ENCODE measurements at places on chromosomes 1 and 21.

DNA sequence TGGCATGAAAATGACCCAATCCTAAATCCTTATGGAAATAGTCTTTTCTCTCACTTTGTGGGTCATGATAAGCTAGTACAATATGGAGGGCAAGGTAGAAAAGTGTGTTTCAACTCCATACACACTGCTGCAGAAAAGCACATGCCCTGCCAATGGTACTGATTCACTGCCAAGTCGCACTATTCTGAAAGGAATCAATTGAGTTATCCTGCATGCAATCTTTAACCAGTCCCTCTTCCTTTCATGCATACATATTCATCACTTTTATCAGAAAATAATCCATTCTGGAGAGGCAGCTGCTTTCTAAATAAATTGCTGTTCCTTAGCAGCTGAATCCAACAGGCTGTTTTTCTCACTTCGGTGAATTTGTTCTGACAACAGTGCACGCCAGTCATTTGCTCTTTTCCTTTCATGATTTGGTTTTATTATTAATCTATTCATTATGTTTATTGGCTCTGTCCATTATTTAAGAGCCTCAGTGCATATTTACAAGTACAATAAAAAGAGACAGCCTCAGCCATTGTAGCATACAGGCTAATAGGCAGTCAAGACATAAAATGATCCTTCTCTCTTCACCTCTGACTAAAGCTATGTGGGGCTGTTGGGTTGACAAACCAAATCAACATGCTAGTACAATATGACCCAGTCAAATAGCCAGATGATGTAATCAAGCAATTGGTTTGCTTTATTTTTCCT is 108.8 kb downstream of the CHD1L start:
- no peak for DNase-seq

- no peak for DNase-seq
These were observed 838 bp upstream of the DISP1 start for GRCh38 chr1:222813866-222814535.

GRCh38 chr1:47680815-47681475 is 243.1 kb downstream of the FOXD2 start:
- DNase-seq, result no peak

DNA sequence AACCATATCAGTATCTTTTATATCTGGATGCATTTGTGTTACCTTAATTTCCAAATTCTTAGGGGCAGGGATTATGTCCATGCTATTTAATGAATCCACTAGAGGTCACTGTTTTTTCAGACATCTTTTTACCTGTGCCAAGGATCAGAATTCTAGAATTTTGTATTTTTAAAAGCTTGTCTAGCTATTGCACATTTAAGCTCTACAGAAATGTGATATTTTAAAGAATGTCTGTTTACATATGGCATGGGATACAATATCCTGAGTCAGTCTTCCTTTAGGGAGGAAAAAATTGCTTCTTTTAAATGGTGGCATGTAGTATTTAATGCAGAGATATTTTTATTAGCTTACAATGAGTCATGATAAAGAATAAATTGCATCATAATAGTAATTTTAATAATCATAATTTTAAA is 11.3 kb downstream of the RPAP2 start:
- no peak for DNase-seq

GRCh38 chr1:218813237-218813636 is 360.4 kb upstream of the LYPLAL1 start:
- DNase-seq, result no peak

- DNase-seq, result no peak
These were observed 105.8 kb downstream of the TBX19 start for GRCh38 chr1:168386492-168386891.

DNA sequence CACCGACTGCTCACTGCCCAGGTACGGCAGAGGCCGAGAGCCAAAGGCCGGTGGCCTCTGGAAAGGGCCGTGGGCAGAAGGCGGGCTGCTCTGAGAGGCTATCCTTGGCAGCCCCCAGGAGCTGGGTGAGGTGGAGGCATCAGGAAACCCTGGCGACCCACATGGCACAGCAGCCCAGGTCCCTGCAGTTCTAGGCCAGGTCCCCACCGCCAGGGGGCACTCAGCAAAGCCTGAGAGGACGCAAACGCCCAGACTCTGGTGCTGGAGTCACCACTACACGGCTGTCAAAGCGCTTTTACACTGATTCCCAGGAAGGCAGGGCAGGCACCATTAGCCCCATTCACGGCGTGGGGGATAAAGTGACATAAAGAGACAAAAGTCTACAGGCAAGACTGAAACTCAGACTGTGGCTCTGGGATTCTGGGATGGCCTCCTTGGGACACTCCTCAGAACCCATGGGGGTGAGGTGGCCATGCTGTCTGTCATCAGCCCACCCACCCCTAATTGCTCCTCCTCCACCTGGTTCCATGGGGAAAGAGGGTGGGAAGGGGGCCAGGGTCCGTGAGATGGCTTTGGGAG is 4.9 kb downstream of the PLEKHG5 start:
- no peak for DNase-seq

DNA sequence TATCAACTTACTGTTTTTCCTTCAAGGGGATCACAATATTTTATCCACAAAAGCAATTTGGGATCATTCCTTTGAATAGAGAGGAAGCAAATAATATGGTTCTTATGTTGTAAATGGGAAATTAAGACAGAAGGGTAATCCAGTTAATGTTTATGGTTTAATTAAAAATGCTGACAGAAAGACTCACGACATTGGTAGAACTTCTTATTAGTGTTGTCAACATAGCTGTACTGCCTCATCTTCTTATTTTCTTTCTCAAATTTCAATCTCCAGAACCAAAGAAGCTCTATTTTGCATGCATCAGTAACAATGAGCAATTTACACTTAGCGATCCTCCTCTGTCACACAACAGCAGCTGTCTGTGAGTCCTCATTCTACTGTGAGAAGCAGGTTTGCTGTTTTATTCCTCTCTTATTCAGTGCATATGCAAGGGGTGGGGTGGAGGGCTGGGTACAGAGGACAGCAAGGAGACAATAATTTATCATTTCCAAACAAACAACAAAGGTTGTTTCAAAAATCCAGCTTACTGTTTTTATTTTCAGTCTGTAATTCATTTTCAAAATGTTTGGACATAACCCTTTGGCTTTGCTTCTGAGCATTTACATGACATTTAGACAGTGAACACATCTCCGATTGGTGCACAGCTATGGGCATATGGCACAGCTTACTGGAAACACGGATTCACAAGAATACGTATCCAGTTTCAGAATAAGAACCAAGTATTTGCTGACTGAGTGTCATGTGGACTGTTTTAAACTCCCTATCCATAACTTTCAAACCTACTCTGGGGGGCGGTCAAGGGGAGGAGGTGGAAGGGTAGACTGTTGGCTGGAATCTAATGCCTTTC is 335.9 kb downstream of the RGS7 start:
- DNase-seq, result no peak

All from cortex of kidney (tissue), 1 donor.